ENCODE measurements at places on chromosomes 13 and 19.
A peak's percentile ranks its signal among the peaks of the same experiment; 100 is the strongest.

DNA sequence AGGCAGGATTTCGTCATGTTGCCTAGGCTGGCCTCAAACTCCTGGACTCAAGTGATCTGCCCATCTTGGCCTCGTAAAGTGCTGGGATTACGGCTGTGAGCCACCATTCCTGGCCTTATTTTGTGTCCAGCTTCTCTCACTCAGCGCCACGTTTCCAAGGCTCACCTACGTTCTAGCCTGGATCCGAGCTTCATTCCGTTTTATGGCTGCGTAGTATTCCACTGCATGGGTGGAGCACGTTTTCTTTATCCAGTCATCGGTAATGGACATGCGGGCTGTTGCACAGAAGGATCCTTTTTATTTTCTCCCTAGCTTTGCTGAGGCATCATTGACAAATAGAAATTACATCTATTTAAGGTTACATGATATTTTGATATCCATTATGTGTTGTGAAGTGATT lies 16.6 kb downstream of the ADGRL1 start:
- DNase-seq = no peak

DNA sequence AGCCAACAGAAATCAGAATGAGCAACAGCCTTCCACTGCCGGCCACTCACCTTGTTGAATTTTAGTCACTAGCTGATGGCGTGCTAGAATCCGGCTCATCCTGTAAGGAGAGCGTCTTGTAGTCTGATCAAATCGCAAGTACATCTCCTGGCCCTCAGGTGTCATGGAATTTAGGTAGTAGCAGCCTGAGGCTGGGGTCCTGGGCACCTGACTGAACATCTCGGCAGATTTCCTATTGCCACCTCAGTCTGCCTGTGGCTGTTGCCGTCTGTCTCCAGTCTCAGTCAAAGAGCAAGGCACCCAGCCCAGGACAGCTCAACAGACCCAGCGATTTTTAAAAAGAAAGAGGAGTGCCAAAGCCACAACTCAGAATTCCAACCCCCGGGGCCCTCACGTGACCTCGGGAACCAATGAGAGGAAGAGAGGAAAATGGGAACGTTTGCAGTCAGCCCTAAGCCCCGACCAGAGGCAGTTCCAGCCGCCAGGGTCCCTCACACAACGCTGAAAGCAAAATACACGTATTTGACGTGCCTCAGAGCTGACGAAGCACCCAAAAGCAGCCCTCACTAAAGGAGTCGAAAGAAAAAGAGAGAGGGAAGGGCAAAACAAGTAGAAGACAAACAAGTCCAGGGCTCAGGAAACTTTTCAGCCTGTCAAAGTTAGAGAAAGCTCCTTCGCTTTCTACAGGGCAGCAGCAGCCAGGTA lies at the start of gene STARD13:
Gene STARD13 (minus strand): TSS at position 336 of the 705 bp plus-strand sequence. CDS start 117 bp downstream, at position 219.
- peak; percentile 34 for DNase-seq

DNA sequence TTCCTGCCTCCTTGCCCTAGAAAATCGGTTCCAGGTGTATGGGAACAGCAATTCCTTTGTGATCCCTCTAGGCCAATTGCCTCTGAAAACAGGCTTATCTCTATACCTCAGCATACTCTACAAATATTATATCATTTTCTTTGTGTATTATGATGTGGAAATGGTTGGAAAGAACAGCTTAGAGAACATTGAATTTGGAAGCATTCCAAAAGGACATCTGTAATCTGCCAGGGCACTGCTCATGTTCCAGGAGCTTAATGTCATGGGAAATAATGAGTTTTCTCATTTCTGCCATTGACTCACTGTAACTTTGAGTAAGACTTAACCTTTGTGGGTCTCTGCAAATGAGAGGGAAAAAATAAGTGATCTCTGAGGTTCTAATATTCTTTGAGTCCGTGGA lies 147.3 kb downstream of the UFM1 start:
- no peak for DNase-seq

- no peak for DNase-seq
Observed at GRCh38 chr13:109877809-109878208, 91.4 kb upstream of the IRS2 start.

- no peak for DNase-seq
Observed at GRCh38 chr19:20209051-20209450, 42.0 kb downstream of the ZNF486 start.

DNA sequence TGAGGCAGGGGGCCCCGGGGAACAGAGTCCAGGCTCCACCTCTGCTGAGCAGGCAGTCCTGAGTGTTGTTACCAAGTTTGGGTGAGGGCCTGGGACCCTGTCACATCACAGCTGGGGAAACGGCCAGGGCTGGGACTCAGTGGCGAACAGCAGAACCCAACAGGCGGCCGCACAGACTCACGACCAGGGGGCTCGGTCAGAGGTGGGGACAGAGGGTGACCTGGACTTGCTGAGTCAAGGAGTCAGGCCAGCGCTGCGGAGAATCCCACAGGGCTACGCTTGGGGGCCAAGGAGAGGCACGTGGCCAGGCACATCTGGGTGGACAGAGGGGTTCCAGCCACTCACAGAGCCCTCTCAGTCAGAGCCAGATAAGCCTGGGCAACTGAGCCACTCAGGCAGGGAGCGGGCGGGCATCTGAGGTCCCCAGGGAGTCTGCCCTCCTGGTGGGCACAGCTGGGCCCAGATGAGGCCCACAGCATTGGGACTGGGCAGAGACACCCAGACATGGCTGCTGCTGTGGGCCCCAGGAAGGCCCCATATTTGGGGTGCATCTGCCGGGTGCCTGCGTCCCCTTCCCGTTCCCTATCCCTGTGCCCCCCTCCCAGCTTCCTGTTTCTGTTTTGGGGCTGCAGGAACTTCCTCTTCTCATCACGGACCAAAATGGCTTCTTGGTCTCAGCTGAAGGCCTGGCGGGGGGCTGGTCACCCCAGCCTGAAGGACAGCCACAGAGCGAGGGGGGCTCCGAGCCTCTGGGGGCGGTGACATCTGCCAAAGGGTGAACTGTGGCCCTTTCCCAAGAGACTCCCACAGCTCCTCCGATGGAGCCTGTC lies 34.0 kb downstream of the CEBPA start:
- DNase-seq = no peak

DNA sequence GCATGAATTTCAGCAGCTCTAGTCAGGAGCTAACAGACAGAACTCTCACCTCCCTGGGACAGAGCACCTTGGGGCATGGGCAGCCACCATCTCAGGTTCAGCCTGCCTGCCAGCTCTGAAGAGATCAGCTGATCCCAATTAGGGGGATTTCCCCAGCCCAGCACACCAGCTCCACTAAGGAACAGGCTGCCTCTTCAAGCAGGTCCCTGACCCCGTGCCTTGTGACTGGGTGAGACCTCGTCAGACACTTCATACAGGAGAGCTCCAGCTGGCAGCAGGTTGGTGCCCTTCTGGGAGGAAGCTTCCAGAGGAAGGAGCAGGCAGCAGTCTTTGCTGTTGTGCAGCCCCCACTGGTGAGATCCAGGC lies 84.5 kb upstream of the UFM1 start:
- peak; percentile 21 for DNase-seq

GRCh38 chr19:40801426-40802299 lies 2.7 kb downstream of the EGLN2 start:
- no peak for DNase-seq

All from NCI-H524 (cell line).